Fibroblast of lung (primary cell): ENCODE measurements at places on chromosomes 2 and 18. TPM values are rescaled to one million over a fixed set of nuclear protein-coding genes. Genes with fewer than 3 reads are reported as not detected.

The ZNF396 gene
- 2.8 and 5.0 TPM in 2 replicates for total RNA-seq

The CMPK2 gene
- 0.26 and 0.33 TPM in 2 replicates for total RNA-seq

The STARD6 gene
- 0.33 TPM in 1 of 2 replicates, not detected in the other for total RNA-seq

The GAREM1 gene
- total RNA-seq = 1.5 TPM in 2 replicates

The ABCG8 gene
- not detected in 2 replicates for total RNA-seq

The SLC16A14 gene
- total RNA-seq = 1.5 and 5.6 TPM in 2 replicates

The LOXHD1 gene
- total RNA-seq = not detected in 2 replicates

The C2orf80 gene
- not detected in 2 replicates for total RNA-seq

The ADD2 gene
- total RNA-seq = 2.5 and 2.6 TPM in 2 replicates
